NCI-H1417 treated with DMSO at 0.1 percent for 48 hours (cell line): ENCODE measurements at places on chromosomes 3 and 15.

- DNase-seq: peak; percentile 1
Measured at GRCh38 chr15:57866149-57866736, 159.7 kb downstream of the POLR2M start.

DNA sequence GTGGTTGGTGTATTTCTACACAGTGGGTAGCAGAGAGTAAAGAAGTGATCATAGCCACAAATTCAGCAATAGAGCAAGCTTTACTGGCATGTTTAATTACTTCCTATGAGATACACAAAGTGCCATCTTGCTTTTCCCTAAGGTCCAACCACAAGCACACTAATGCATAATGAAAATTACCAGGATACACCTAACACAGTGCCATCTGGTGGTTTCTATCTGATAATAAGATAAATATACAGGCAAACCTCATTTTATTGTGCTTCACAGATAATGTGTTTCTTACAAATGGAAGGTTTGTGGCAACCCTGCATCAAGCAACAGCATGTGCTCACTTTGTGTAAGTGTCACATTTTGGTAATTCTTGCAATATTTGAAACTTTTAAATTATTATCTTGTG is 223.0 kb downstream of the NSUN3 start:
- no peak for DNase-seq

DNA sequence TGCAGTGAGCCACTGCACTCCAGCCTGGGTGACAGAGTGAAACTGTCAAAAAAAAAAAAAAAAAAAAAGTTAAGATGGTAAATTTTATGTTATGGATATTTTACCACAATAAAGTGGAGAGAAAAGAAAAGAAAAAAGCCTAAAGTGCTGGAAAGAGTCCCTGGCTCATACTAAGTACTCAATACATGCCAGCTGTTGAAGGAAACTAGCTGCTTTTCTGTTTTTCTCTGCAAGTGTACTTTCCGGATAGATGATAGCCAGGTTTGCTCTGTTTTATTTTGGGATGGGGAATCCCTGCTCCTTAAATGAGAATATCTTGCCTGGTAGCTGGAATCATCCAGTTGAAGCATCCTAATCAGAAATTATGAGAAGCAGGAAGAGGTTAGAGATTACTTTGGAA is 10.9 kb downstream of the EID1 start:
- DNase-seq: no peak

DNA sequence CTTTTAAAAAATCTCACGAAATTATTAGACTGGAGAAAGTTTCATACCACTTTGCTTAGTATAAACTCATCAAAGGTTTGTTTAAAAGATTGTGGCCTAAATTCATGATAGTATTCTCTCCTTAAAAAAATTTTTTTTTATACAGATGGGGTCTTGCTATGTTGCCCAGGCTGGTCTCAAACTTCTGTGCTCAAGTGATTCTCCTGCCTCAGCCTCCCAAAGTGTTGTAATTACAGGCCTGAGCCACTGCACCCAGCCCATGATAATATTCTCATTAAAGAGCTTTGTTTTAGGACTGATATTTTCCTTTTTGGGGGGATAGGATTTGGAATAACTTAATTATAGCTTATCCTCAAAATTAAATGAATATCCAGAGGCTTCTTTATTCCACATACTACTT is 19.9 kb downstream of the ECT2 start:
- DNase-seq: no peak

DNA sequence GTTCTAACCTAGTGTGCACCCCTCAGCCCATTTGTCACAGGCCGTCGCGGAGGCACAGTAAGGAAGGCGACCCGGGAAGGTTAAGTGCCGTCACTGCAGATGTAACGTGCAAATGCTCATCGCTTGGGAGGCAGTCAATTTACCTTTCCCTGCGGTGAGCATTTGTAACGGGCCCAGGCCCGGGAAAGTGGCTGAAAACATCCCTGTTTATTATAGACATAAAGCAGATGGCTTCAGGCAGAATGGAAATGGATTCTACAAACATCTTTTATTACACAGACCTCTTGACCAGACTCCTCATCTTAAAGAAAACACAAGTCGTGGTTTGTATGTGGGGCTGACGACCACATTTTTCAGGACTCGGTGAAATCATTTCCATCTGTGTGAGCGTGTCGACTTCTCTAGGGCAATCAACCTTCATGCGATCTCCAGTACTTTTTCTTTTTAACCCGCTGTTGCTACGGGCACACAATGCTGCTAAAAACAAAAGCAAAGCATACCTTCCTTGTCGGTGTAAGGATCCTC is 43.6 kb downstream of the NMNAT3 start:
- DNase-seq: no peak

DNA sequence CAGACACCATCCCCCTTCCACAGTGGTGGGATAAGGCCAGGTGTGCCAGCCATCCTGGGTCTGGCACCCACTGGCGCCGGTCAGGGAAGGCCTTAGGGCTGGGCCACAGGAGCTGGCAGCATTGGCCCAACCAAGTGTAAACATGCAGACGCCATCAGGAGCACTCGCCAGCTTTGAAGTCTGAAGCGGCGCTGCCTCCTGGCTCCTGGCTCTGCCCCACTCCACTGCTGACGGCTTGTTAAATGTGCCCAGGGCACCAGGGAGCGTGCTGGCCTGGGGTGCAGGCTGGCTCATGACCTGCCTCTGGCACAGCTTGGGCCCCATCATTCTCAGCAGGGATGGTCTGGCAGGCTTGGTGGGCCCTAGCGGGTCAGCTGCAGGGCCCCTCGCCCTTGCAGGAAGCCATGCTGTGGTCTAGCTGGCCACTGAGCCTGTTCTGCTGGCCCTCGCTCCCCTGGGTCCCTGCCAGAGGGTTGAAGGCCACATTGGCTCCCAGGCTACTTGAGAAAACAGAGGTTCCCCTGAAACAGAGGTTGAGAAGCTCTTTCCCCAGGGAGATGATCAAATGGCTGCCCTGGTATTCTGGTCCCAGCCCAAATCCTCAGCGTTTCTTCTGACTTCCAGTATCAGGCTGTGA is 116.6 kb downstream of the DNAJB8 start:
- DNase-seq: no peak

GRCh38 chr15:68990992-68991500 is 23.4 kb upstream of the NOX5 start:
- DNase-seq: no peak

DNA sequence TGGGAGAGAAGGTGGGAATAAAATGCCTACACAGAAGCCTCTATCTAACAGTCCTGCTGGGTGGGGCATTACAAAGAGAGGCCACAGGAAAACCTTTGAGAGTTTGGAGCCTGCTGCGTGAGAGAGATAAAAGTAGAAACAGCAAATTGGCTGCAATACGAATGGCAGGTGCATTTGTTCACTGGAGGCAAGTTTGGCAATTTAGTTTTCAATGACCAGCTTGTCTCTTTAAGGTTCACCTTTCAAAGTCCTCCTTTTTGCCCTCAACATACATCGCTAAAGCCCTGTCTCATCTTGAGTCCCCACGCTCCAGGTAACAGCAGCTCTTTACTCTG is 405.7 kb downstream of the LSAMP start:
- no peak for DNase-seq

GRCh38 chr3:27040674-27041073 is 328.5 kb downstream of the NEK10 start:
- no peak for DNase-seq

- DNase-seq: no peak
Measured at GRCh38 chr15:47725906-47726305, 8.6 kb downstream of the SEMA6D start.

- DNase-seq: no peak
Measured at GRCh38 chr3:7275396-7275795, 414.5 kb downstream of the GRM7 start.

GRCh38 chr3:191848818-191849217 is 387.9 kb downstream of the PYDC2 start:
- DNase-seq: no peak

- no peak for DNase-seq
Measured at GRCh38 chr15:88646088-88646405, 7.2 kb downstream of the ISG20 start.

DNA sequence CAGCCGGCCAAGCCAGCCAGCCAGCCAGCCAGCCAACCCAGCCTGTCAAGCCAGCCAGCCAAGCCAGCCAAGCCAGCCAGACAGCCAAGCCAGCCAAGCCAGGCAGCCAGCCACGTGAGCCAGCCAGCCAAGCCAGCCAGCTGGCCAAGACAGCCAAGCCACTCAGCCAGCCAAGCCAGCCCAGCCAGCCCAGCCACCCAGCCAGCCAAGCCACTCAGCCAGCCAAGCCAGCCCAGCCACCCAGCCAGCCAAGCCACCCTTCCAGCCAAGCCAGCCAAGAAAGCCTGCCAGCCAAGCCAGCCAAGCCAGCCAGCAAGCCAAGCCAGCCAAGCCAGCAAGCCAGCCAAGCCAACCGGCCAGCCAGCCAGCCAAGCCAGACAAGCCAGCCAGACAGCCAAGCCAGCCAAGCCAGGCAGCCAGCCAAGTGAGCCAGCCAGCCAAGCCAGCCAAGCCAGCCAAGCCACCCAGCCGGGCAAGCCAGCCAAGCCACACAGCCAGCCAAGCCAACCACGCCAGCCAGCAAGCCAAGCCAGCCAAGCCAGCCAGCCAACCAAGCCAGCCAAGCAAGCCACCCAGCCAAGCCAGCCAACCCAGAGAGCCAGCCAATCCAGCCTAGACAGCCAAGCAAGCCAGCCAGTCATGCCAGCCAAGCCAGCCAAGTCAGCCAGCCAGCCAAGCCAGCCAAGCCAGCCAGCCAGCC is 199.5 kb downstream of the GOLGA6L6 start:
- DNase-seq: no peak

DNA sequence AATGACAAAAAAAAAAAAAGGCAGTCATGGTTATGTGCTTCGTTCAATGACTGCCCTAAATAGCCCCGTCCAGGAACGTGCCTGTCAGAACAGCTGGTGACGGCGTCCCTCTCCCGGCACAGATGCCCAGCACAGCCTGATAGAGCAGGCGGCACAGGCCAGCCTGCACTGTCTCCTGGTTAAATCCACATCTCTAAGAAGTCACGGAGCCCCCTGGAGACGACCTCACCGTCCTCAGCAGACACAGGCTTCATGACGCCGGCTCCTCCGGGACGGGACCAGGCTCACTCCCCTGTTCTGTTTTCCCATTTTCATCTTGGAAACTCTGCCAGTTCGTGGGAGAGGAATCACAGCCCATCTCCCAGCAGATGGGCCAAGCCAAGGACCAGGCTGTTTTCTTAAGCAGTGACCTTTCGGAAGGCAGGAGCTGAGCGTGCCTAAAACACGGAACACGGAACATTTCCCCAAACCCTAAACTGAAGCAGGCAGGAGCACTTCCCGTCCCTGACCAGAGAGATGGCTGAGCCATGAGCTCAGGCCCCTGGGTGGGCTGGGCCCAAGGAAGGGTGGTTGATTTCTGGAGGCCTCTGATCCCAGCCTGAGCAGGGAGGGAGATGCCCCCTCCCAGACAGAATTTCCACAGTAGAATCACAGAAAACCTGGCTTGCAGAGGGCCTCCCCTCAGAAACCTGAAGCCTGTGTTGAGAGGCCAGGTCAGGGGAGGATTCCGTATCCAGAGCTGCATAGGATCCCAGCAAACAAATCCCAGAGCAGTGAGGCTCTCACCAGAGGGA is 35.9 kb downstream of the ADCY5 start:
- DNase-seq: no peak

GRCh38 chr3:66588340-66588847 is 87.6 kb upstream of the LRIG1 start:
- DNase-seq: no peak

DNA sequence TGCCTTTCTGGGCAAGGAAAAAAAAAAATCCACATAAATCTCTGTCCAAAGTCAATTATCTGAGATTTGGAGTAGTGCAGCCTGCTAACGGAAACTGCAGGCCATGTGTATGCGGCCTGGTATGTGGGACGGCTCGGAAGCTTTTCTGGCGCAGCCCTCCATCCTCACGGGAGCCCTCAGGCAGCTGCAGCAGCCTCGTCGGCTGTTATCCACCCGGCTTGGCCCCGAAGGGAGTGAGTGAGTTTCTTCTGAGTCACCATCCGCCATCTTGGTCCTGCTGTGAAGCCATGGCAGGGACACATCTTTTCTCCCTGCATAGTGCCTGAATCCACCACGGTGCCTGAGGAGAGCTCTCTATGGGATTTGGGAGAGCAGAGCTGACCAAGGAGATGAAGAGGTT is 62.8 kb downstream of the POLR2M start:
- DNase-seq: no peak

DNA sequence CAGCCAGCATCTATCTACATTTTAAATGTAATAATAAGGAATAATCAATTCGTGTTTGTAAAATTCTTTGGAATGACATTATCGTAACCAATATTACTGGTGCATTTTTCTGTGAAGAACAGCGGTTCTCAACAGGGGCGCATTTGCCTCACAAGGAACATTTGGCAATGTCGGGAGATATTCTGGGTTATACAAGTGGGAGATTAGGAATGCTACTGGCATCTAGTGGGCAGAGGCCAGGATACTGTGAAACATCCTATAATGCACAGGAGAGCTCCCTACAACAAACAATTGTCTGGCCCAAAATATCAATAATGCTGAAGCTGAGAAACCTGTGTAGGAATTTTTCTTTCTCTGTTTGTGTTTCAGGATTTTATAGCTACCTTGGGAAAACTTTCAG is 25.0 kb downstream of the ACP3 start:
- DNase-seq: no peak

GRCh38 chr3:103991461-103992115 is 1375.1 kb upstream of the ALCAM start:
- no peak for DNase-seq

DNA sequence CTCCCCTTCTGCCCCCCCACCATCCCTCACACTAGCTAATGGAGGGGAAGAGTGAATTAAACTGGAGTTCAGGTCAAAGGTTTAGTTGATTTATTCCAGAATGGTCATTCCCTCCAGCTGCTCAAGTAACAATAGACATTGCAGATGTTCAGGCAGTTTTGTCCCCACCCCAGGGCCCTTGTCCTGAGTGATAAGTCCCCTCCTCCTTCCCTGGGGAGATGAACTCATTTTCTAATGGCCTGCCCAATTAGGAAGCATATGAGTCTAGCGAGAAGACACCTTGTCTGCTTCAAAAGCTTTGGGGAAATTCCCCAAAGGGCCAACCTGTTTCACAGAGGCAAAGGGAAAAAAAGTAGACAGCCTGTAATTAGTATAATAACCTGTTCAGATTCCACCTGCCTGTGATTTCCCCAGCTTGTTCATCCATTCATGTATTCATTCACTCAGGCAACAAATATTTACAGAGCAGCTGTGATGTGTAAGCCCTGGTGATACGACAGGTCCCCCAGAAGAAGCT is 165.3 kb downstream of the SHQ1 start:
- DNase-seq: peak; percentile 84
